ENCODE measurements at places on chromosomes 12 and 14. TPM values are rescaled to one million over a fixed set of nuclear protein-coding genes. Genes with fewer than 3 reads are reported as not detected.

DNA sequence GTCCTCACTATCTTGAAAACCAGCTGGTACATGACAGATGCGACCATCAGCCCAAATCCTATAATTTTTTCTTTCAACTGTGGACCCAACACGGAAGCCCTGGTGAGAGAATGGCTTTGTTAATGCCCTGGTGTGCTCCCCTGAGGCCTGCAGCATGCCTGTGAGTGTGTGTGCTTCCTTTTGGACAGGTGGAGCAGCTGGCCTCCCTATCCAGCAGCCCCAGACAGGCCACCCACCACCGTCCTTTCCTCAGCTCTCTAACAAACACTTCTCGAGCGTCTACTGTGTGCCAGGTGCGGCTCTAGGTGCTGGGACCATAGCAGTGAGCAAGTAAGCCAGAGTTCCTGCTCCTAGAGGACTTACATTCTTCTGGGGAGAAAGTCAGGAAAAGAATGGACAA is 78.9 kb upstream of the GZMB start:
- no peak for DNase-seq

DNA sequence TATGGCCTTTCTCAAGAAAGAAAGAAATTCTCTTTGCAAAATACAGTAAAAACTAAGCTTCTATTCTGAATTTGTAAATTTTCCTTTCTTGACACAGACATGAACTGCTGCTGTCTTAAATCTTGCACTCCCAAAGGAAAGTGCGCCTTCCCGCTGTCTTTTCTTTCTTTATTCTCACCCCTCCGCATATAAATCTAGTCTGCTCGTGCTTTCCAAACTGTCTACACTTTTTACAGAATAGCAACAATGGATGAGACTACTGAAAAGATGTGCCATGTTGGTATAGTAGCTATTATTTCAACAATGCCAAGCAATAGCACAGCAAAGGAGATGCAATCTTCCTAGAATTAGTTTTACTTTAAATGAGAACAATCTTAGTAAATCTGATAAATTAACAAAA is 328.8 kb upstream of the PDE3A start:
- no peak for DNase-seq

- no peak for DNase-seq
Observed at GRCh38 chr12:29762637-29763300, 21.0 kb downstream of the TMTC1 start.

DNA sequence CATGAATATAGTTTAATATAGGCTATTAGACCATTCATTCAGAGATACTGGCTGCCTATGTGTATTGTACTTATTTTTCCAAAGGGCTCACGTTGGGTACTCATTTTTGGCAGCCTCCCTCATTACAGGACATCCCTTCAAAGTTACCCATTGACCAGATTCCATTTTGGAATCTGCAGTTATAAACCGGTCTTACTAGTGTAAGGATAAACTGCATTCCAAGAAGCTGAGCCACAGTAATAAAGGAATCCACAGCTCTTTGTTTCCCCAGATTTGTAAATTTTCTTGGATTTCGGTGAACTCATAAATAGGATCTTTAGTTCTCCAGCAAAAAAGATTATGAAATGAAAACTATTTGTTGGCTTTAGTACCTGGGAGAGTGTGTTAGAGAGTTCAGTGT is 18.9 kb upstream of the CFL2 start:
- no peak for DNase-seq

GRCh38 chr12:24023081-24023480 is 73.6 kb upstream of the SOX5 start:
- DNase-seq, result no peak

GRCh38 chr14:93458234-93458633 is 27.5 kb downstream of the UNC79 start:
- DNase-seq, result no peak

GRCh38 chr12:70436836-70437235 is 70.7 kb downstream of the KCNMB4 start:
- DNase-seq, result no peak

DNA sequence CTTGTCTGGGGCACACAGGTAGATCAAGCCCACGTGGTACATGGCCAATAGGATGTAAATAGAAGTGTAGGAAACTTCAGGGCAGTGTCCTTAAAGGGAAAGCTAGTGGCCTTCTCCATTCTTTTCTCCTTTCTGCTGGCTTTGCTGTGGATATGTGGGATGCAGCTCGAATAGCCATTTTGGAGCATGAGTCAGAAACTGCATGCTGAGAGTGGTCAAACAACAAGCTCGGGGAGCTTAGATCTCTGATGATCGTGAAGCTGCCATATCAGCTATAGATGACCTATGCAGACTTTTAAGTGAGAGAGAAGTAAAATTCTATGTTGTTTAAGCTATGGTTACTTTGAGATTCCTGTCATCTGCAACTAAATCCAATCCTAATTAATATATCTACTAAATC is 241.3 kb upstream of the DAAM1 start:
- DNase-seq, result no peak

DNA sequence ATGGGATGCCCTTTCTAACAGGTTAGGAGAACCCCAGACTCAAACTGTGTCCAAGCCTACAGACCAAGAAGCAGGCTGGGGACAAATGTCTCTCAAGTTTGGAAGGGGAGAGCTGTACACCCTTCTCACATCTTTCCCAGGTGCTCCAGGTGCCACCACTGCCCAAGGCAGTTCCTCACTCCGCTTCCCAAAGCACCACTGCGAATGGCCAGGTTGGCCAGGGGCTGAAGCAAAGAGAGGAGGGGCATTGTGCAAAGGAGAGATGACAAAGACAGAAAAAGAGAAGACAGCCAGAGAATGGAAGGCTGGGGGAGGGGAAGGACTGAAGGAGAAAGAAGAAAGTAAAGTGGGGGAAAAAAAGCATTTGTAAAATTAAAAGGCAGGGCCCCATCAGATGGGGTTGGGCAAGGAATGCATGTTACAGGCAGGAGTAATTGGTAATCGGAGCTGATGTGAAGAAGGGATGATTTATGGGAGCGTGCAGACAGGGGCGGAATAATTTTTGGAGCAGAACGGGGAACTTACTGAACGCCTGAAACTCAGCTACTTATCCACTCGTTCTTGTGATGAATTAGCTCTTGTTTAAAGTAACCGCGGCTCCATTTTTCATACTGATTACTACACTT is 165.8 kb downstream of the ESRRB start:
- no peak for DNase-seq

GRCh38 chr14:37668646-37669045 is 73.2 kb downstream of the TTC6 start:
- no peak for DNase-seq

DNA sequence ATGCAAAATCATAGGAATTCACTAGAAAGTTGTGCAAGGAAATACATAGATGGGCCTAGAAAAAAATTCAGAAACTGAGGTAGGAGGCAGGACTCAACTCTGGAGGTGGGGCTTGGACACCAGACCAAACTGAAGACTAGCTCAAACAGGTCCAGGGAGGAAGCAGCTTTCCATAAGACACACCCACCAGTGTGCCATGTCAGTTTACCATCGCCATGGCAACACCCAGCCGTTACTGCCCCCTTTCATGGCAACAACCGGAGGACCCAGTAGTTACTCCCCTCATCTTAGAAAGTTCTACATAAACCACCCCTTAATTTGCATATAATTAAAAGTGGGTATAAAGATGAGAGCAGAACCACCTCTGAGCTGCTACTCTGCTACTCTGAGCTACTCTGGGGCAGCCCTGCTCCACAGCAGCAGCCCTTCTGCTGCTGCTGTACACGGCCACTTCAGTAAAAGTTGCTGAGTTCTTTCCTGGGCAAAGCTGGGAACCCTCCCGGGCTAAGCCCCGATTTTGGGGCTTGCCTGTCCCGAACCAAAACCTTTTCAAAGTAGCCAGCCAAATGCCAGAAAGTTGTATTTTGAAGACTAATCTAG is 30.8 kb upstream of the NINJ2 start:
- peak; percentile 47 for DNase-seq

GRCh38 chr12:76101739-76102385 is 17.4 kb upstream of the NAP1L1 start:
- DNase-seq, result no peak

DNA sequence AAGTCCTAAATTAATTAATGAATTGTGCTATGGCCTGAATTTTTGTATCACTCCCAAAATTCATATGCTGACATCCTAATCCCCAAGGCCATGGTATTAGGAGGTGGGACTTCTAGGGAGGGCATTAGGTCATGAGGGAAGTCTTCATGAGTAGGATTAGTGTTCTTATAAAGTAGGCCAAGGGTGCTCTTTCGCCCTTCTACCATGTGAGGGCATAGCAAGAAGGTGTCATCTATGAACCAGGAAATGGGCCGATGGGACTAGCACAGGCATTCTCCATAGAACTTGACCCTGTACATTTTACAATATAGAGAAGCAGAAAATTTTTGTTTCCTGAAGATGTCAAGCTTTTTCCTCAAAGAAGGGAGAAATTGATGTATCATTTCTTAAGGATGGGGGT is 12.5 kb downstream of the SYT10 start:
- no peak for DNase-seq

DNA sequence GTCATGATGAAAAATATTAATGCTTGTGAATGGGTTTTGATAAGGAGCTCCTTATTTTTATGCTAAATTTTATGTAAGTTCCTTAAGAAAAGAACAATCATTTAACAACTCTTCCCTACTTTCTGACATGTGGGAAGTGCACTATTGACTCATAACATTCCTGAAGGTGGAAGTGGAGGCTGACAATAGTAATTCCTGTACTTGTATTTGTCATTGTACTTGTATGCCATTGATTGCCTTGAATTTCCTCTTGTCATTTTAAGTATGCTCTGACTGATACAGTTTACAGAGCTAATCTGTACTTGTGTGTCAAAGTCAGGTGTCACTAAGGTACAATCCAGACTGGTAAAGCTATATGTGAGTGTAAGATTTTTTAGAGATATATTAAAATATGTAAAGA is 440.0 kb downstream of the SLC16A7 start:
- DNase-seq, result no peak

GRCh38 chr12:120225200-120225558 is 24.3 kb upstream of the RPLP0 start:
- DNase-seq, result no peak

- no peak for DNase-seq
Observed at GRCh38 chr12:6233121-6233971, 33.1 kb downstream of the CD9 start.

GRCh38 chr12:80192087-80192486 is 92.8 kb downstream of the OTOGL start:
- DNase-seq, result no peak

GRCh38 chr14:92890830-92891588 is 31.9 kb upstream of the CHGA start:
- no peak for DNase-seq

DNA sequence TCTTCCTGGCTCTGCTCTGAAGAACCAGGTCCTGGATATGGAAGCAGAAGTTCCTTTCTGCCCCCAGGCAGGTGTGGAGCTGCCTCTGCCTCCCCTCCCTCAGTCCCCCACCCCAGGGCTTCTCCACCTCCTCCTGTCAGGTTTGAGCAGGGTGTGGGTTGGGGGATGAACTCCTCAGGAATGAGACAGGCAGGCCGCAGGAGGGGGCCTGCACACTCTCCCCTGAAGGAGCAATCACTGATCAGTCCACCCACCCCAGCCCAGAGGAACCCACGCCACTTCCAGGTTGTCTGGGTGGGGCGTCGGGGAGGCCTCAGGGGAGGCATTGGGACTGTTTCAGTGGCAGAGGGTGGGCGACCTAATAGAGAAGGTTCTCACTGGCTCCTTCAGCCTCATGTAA is 26.6 kb downstream of the FAIM2 start:
- peak; percentile 58 for DNase-seq

- DNase-seq, result no peak
Observed at GRCh38 chr12:29334937-29335336, 46.0 kb downstream of the ERGIC2 start.

DNA sequence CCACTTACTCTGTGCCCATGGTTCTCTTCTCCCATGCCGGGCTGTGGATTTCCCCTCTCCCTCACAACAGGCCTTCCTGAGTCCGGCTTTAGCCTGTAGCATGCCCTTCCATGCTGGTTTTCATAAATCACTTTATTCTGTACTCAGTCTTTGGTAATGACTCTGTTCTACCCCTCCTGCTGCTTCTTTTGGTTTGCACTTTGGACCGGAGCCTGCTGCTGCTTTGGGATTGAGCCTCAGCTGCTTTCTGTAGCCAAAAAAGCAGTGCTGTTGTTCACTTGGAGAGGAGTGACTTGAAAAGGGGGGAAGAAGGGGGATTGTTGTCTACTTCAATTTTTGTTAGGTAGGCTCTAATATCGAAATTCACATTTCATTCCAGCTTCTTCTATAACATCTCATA is 8.5 kb upstream of the SLC6A13 start:
- no peak for DNase-seq

- no peak for DNase-seq
Observed at GRCh38 chr14:65446159-65446558, 33.6 kb downstream of the FUT8 start.

DNA sequence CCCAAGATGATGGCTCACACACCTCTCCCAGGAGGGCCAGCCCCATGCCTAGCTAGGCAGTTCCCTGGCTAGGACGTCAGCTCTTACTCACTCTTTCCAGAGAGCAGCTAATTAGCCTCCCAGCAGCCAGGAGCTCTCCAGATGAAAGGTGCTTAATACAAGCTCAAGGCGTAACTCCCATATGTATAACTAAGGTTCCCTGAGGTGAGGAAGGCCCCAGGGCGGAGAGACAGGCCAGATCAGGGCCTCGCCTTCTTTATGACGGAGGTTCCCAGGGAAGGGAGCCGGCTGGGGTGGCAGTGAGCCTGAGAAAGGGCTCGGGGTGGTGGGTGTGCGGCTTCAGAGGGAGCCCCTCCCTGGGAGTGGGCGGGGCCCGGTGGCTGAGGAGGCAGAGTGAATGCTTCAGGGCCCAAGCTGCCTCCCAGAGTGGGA is 26.4 kb upstream of the ZFP36L1 start:
- no peak for DNase-seq

- no peak for DNase-seq
Observed at GRCh38 chr12:75341873-75342272, 7.4 kb downstream of the GLIPR1L1 start.

DNA sequence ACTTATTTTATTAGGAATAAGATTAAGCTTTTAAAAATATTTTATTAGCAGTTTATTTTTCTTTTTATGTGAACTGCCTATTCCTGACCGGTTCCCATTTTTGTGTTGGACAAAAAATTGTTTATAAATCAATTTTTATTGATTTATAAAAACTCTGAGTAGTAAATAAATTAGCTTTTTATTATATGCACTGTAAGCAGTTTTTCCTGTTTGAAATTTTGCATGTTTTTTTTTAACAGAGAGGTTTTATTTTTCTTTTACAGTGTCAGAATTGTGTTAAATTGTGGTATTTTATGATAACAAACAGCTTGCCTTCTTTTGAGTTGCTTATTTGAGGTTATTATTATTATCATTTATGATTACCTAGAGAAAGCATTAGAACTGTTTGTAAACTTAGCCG is 68.1 kb downstream of the FOXA1 start:
- no peak for DNase-seq

Gene ZNF10
- total RNA-seq, result 9.2 TPM

Gene CATSPERB
- 1.2 TPM for total RNA-seq

Gene NTN4
- 24.6 TPM for total RNA-seq

Gene TESPA1
- 3.3 TPM for total RNA-seq

Gene PLCZ1
- not detected for total RNA-seq

Gene CACNA2D4
- 5.9 TPM for total RNA-seq

Gene LRRC9
- total RNA-seq, result not detected

Gene STK38L
- total RNA-seq, result 93.3 TPM

Gene SNX6
- 84.6 TPM for total RNA-seq

Gene LUM
- total RNA-seq, result 361 TPM

Gene DYRK2
- 47.8 TPM for total RNA-seq

All from posterior vena cava (tissue), 2 donors.